Forelimb muscle (tissue), 1 donor: ENCODE measurements at places on chromosomes 16 and 17. TPM values are rescaled to one million over a fixed set of nuclear protein-coding genes. Genes with fewer than 3 reads are reported as not detected.

- no peak for DNase-seq
Measured at GRCh38 chr16:58459344-58460218, 40.4 kb upstream of the NDRG4 start.

SHBG gene
- polyA plus RNA-seq, result 0.51 TPM

DNA sequence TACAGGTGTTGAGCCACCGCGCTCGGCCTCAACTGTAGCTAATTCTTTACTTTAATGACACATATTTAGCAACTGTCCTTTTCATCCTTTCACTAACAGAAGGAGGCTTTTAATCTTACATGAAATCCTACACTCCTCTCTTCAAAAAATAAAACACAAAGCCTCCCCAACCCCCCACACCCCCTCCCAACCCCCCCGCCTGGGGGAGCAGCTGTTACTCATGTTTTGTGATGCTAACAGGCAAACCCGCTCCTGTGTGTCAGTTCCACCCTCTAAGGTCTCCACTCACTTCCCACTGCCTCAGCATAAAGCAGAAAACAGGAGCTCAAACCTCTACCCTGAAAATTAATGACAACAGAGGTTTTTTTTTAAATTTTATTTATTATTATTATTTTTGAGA lies 55.4 kb upstream of the SLC25A19 start:
- no peak for DNase-seq

HS3ST4 gene
- polyA plus RNA-seq, result not detected

ACOX1 gene
- polyA plus RNA-seq, result 18.9 TPM

- no peak for DNase-seq
Measured at GRCh38 chr16:74991593-74992403, 6.9 kb upstream of the WDR59 start.

- no peak for DNase-seq
Measured at GRCh38 chr16:281660-282255, 1.2 kb upstream of the PDIA2 start.

TEDC2 gene
- polyA plus RNA-seq, result 4.4 TPM

DNA sequence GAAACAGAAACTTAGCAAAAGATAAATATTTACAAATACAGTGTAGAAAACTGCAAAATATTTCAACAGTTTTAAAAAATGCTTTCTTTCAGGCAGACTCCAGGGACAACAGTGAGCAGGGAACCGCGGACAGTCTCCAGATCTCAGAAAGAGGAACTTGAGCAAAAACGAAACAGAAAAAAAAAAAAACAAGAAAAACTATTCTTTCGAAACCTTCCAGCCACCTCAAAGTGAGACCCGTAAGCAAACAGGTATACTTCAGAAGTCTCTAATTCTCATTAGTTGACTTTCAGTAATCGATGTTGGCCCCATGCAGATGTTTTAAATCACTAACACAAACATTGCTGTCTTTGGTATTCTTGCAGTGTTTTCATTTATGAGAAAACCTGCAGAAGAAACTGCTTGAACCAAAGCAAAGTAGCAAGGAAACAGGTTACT lies 15.7 kb upstream of the CCL1 start:
- no peak for DNase-seq

DNA sequence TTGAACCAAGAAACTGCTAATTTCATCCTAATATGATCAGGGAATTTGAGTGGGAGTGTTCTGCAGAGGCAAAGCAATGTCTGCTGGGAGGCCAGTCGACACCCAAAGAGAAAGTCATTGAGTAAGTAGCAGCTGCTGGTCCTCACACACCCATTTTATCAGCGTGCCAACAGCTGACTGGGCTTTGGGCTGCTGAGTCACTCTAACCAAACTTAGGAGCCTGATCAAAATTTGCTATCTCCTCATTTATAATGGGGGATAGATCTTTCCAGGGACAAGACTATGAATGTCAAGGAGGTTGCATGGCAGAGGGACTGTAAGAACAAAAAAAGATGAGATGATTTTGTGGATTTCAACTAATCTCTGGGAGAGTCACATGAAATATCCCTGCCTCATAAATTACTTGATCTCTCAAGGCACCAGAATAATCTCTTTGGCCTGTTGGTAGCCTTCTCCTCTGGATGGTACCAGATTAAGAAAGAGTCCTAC lies 32.9 kb downstream of the CPSF4L start:
- DNase-seq, result no peak

BCO1 gene
- polyA plus RNA-seq, result 0.05 TPM

- DNase-seq, result no peak
Measured at GRCh38 chr16:81558444-81559175, 114.0 kb downstream of the CMIP start.

JUP gene
- 31.0 TPM for polyA plus RNA-seq

DNA sequence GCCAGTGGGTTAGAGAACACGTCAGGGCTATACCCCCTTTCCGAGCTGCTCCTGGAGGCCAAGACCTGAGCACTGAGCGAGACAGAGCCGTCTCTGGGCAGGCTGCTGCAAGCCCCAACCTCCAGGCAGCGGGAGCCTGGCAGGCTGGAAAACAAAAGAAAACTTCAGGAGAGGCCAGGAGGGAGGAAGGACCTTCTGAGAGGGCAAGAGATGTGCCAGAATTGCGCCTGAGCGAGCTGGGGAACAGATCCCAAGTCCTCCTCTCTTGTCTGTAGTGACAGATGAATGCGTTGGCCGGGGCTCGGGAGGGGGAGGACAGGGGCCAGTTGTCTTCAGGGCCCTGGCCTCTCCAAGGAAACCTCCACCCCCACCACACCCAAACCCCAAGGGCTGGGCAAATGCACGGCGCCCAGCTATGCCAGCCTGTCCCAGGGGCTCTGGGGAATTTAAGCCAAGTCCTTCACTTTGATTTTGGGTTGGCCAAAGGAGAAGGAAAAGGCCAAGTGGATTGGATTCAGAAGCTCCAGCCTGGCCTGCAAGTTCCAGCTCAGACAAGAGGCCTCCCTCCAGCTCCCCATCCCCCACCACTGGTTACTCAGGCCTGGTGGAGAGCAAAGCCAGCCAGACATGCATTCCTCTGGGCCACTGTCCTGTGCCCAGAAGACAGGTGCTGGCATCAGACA lies 18.1 kb downstream of the SDK2 start:
- no peak for DNase-seq

- DNase-seq, result no peak
Measured at GRCh38 chr16:67398546-67399217, 5.4 kb upstream of the TPPP3 start.

GRCh38 chr17:17924131-17924856 lies 47.9 kb downstream of the TOM1L2 start:
- DNase-seq, result no peak

DNA sequence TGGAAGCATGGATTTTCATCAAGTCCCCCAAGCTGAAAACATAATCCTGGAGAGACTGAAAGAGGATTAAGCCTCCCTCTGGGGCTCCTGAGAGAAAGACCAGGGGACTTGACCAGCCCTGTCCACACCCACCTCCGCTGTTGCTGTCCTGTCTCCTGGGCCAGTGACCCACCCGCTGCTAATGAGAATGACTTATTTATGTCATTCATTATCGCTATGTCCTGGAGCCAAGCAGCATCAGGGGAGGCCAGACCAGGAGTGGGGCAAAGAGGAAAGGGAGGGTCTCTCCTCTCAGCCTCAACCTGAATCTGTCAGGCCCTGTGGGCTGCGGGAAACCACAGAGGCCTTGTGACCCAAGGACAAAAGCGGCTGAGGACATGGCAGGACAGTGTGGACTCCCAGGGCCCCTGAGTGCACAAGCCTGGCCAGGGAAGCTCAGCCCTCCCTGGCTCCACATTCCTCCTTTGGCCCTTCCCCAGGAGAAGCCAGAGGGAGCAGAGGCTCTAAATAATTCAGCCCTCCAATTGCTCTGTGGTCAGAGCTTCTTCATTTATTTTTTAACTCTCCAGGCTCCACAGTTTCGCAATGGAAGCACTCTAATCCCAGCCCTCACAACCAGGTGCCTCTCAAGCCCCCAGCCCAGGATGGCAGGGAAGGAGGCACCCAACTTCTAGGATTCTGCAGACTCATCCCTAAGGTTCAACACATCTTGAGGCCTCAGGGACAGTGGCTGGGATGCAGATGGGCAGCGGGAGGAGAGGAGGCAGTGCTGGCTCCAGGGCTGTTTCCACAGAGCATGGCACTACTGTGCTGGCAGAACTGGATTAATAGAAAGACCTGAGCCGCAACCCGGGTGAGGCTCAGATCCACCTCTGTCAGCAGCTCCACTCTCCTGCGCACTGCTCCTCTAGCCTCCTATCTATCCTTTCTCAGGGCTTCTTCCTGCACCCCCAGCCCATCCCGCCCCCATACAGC lies 19.1 kb downstream of the CUEDC1 start:
- DNase-seq, result no peak

PIPOX gene
- polyA plus RNA-seq, result 1.9 TPM

APOH gene
- polyA plus RNA-seq, result not detected

UNC13D gene
- 3.7 TPM for polyA plus RNA-seq

- DNase-seq, result no peak
Measured at GRCh38 chr17:1040216-1040600, 43.3 kb downstream of the TIMM22 start.

- DNase-seq, result no peak
Measured at GRCh38 chr16:66869424-66869823, 10.9 kb upstream of the PDP2 start.

GRCh38 chr17:8048736-8049135 lies 9.9 kb downstream of the ALOX15B start:
- DNase-seq, result no peak

- no peak for DNase-seq
Measured at GRCh38 chr16:84368308-84368996, at the start of gene ATP2C2. ATP2C2 (plus strand) TSS chr16:84368538; CDS start chr16:84368616, 78 bp downstream.

- no peak for DNase-seq
Measured at GRCh38 chr17:51322390-51323029, 62.2 kb downstream of the UTP18 start.

TBC1D3G gene
- not detected for polyA plus RNA-seq

GRCh38 chr17:57859601-57860413 lies 10.0 kb upstream of the MRPS23 start:
- no peak for DNase-seq

DNA sequence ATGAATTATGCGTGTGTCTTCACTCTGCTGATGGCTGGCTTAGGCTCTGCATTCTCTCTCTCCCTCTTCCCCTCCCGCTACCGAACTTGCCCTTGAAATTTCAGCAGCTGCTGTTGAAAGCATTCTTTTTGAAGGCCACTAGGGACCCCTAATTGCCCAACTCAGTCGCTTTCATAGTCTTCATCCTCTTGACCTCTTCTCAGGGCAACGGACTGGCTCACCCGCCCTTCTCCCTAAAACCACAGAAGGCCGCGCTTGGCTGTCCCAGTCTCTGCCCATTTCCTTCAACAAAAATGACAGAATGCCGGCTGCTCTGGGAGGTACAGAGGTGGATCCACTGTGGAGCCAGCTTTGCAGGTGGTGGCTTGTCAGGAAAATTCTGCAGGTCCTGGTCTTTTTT lies 21.0 kb upstream of the FMNL1 start:
- no peak for DNase-seq

C17orf78 gene
- not detected for polyA plus RNA-seq

- no peak for DNase-seq
Measured at GRCh38 chr16:24681793-24682192, 47.7 kb upstream of the TNRC6A start.

SLC16A6 gene
- 0.57 TPM for polyA plus RNA-seq

- no peak for DNase-seq
Measured at GRCh38 chr17:29771546-29771945, 148.8 kb upstream of the CORO6 start.

NAGS gene
- 0.48 TPM for polyA plus RNA-seq
